ENCODE measurements at places on chromosomes 6 and 20. TPM values are rescaled to one million over a fixed set of nuclear protein-coding genes. Genes with fewer than 3 reads are reported as not detected.

Gene TRIM10
- total RNA-seq, result 4.5 TPM

Gene PGBD1
- 6.9 TPM for total RNA-seq

Gene DNAH8
- not detected for total RNA-seq

Gene NFKBIL1
- 13.9 TPM for total RNA-seq

Gene ADGRF4
- total RNA-seq, result not detected

Gene DACT2
- total RNA-seq, result not detected

Gene MYL9
- total RNA-seq, result 2.7 TPM

GRCh38 chr20:998231-998830, 3.8 kb downstream of the RSPO4 start:
- H3K4me3 ChIP-seq, result no peak overlapping the region
- H3K4me1 ChIP-seq, result no peaks in the 10 kb centered on the region
- H3K36me3 ChIP-seq, result no peaks in the 10 kb centered on the region
- H3K27me3 ChIP-seq, result peaks cover 25% of the 10 kb centered on the region
- DNase-seq, result no peak

GRCh38 chr6:166691199-166691598, 64.1 kb upstream of the RPS6KA2 start:
- peaks cover 95% of the 10 kb centered on the region for H3K27me3 ChIP-seq
- H3K4me1 ChIP-seq, result no peaks in the 10 kb centered on the region
- H3K4me3 ChIP-seq, result no peak overlapping the region
- no peak overlapping the region for H3K27ac ChIP-seq

- no peak overlapping the region for H3K4me3 ChIP-seq
- H3K36me3 ChIP-seq, result peaks cover 25% of the 10 kb centered on the region
- H3K27ac ChIP-seq, result peak overlapping the region; percentile 14
- H3K4me1 ChIP-seq, result peaks cover 31% of the 10 kb centered on the region
- H3K27me3 ChIP-seq, result no peaks in the 10 kb centered on the region
Observed at GRCh38 chr6:117545161-117545595, 57.1 kb downstream of the GOPC start.

DNA sequence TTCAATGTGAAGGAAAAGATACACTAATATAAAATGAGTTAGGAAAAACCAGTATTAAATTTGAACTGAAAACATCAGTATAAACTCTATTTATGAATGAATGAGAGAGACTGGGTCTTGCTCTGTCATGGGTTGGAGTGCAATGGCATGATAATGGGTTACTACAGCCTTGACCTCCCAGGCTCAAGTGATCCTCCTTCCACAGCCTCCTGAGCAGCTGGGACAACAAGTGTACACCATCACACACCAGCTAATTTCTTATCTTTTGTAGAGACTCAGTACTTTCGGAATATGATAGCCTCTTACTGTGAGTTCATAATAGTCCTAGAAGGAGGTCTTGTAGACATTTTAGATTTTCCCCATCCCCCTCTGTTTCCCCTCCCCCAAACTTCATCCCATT, 21.4 kb downstream of the KCTD20 start:
- no peak for DNase-seq
- H3K27me3 ChIP-seq, result no peaks in the 10 kb centered on the region
- no peaks in the 10 kb centered on the region for H3K36me3 ChIP-seq
- no peak overlapping the region for H3K4me3 ChIP-seq
- peaks cover 7% of the 10 kb centered on the region for H3K4me1 ChIP-seq

DNA sequence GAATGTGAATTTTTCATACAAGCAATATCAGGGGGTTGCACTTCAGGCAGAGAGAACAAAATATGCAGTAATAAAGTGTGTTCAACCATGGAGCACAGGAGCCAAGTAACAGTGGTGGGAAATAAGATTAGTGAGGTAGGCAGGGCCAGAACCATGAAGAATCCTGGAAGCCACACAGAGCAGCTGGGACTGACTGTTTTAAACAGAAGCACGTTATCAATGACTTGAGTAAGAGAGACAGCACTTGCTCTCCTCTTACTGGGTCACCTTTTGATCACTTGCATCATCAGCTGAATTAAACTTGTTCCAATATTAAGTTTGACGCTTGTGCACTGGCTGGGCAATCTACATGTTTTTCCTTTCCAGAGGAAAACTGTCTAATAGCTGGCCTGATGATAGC, 238.5 kb downstream of the TBX18 start:
- DNase-seq, result no peak
- H3K27ac ChIP-seq, result no peak overlapping the region
- no peak overlapping the region for H3K4me3 ChIP-seq
- H3K27me3 ChIP-seq, result no peaks in the 10 kb centered on the region

DNA sequence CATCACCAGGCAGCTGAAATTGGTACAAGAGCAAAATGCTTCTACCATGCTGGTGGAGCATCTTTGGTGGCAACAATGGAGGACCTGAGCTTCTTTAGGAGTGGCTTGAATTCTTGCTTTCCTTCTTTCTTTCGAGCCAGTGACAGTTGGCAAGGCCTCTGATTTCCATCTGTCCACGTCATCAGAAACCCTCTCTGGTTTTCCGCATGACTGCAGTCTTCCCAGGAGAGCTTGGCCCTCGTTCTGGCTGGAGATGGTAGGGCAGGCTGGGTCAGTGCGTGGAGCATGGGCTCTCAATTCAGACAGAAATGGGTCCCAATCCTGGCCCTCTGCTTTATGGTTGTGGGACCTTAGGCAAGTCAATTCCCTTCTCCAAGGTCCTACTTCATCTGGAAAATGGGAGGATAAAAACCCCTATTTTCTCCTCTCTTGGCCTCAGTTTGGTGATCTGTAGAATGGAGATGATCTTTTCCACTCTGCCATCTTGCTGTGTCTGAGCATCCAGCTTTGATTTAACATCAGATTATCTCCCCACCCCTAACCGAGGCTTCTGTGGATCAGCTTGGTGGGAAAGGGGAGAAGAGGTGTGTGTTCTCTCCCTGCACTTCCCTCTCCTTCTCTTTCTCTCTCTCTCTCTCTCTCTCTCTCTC, 3.6 kb upstream of the BPIFB1 start:
- peaks cover 90% of the 10 kb centered on the region for H3K4me1 ChIP-seq
- H3K27ac ChIP-seq, result no peak overlapping the region
- H3K4me3 ChIP-seq, result 0 out of 2 replicates have a peak overlapping the region, but pooled peaks have one; percentile 11
- DNase-seq, result no peak
- H3K36me3 ChIP-seq, result no peaks in the 10 kb centered on the region

GRCh38 chr6:13268913-13269518, 59.3 kb downstream of the TBC1D7 start:
- no peaks in the 10 kb centered on the region for H3K36me3 ChIP-seq
- H3K27ac ChIP-seq, result no peak overlapping the region
- H3K4me1 ChIP-seq, result peaks cover 10% of the 10 kb centered on the region
- no peak overlapping the region for H3K4me3 ChIP-seq

GRCh38 chr20:1792274-1792673, 102.9 kb upstream of the SIRPA start:
- no peaks in the 10 kb centered on the region for H3K4me1 ChIP-seq
- no peaks in the 10 kb centered on the region for H3K36me3 ChIP-seq
- no peaks in the 10 kb centered on the region for H3K27me3 ChIP-seq
- no peak overlapping the region for H3K4me3 ChIP-seq
- DNase-seq, result no peak

DNA sequence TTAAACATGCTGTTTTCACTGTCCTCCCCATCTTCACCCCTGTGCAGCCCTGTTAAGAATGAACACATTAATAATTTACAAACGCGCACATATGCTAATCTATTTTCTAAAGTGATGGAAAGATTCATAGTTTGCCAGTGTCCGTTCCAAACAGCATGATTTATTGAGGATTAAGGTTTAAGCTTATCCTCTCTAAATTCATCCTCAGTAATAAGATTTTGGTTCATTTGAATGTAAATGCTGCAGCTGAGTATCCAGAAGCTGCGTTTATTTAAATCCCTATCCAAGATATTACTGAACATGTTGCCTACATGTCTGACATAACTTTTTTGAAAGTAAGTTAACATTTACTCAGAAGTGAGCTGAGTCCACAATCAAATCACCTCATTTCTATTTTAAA, 42.8 kb upstream of the FAM135A start:
- no peak overlapping the region for H3K4me3 ChIP-seq
- DNase-seq, result no peak
- H3K36me3 ChIP-seq, result no peaks in the 10 kb centered on the region
- H3K4me1 ChIP-seq, result no peaks in the 10 kb centered on the region
- no peak overlapping the region for H3K27ac ChIP-seq
- H3K27me3 ChIP-seq, result no peaks in the 10 kb centered on the region

GRCh38 chr6:3644739-3645012, 106.8 kb downstream of the PXDC1 start:
- no peak overlapping the region for H3K4me3 ChIP-seq
- H3K4me1 ChIP-seq, result no peaks in the 10 kb centered on the region
- H3K27ac ChIP-seq, result no peak overlapping the region
- no peaks in the 10 kb centered on the region for H3K36me3 ChIP-seq
- H3K27me3 ChIP-seq, result no peaks in the 10 kb centered on the region
- DNase-seq, result no peak

DNA sequence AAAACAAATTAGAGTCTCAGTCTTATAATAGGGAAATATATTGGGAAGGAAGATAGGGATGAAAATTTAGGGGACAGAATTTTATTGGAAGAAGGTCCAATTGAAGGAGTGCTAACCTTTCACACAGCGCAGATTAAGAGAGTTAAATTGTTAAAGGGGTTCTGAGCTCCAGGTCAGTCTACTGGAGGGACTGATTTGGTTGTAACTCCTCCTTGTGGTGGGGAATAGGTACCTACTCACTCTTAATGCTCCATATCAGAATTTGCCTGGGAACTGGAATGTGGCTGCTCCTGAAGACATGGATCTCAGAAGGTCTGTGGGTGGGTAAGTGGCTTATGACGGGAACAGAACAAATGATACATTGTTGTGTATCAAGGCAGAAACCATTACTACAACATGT, 143.5 kb downstream of the FLRT3 start:
- no peak for DNase-seq
- no peak overlapping the region for H3K27ac ChIP-seq
- no peaks in the 10 kb centered on the region for H3K4me1 ChIP-seq
- no peaks in the 10 kb centered on the region for H3K36me3 ChIP-seq

- H3K27ac ChIP-seq, result no peak overlapping the region
- H3K4me1 ChIP-seq, result no peaks in the 10 kb centered on the region
- DNase-seq, result no peak
- no peak overlapping the region for H3K4me3 ChIP-seq
- no peaks in the 10 kb centered on the region for H3K27me3 ChIP-seq
Observed at GRCh38 chr6:90068703-90069523, 174.6 kb downstream of the GJA10 start.

GRCh38 chr6:152305672-152306071, 331.5 kb downstream of the SYNE1 start:
- peaks cover 30% of the 10 kb centered on the region for H3K4me1 ChIP-seq
- H3K27me3 ChIP-seq, result no peaks in the 10 kb centered on the region
- H3K27ac ChIP-seq, result peak overlapping the region; percentile 24
- peak; percentile 54 for DNase-seq
- H3K36me3 ChIP-seq, result no peaks in the 10 kb centered on the region

GRCh38 chr20:24132246-24132645, 143.7 kb upstream of the GGTLC1 start:
- 0 out of 2 replicates have a peak, but pooled peaks cover 4% of the 10 kb centered on the region for H3K27me3 ChIP-seq
- H3K36me3 ChIP-seq, result no peaks in the 10 kb centered on the region
- no peaks in the 10 kb centered on the region for H3K4me1 ChIP-seq
- DNase-seq, result no peak
- H3K27ac ChIP-seq, result no peak overlapping the region
- H3K4me3 ChIP-seq, result no peak overlapping the region

DNA sequence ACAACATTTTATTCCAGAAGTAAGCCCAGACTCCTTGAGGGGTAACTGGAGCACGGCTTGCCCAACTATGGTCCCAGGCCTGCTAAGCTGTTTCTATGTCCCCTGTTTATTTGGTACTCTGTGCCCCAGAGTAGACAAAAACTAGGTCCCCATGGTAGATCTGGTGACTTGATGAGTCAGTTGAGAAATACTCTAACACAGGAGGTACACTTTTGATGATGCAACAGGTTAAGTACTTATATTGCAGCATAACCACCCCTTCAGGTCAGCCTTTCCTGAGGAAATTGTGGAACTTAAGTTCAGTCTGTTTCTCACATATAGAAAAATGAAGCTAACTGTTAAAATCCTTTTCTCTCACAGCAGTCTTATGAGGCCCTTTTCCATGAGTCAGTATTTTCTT, 19.6 kb downstream of the TTPAL start:
- no peak overlapping the region for H3K4me3 ChIP-seq
- H3K27me3 ChIP-seq, result no peaks in the 10 kb centered on the region
- H3K27ac ChIP-seq, result no peak overlapping the region
- peaks cover 47% of the 10 kb centered on the region for H3K36me3 ChIP-seq
- peak; percentile 37 for DNase-seq
- no peaks in the 10 kb centered on the region for H3K4me1 ChIP-seq

GRCh38 chr6:40894962-40895799, 143.8 kb downstream of the UNC5CL start:
- H3K27me3 ChIP-seq, result peaks cover 12% of the 10 kb centered on the region
- H3K36me3 ChIP-seq, result no peaks in the 10 kb centered on the region
- no peak overlapping the region for H3K27ac ChIP-seq
- peaks cover 89% of the 10 kb centered on the region for H3K4me1 ChIP-seq
- peak; percentile 43 for DNase-seq

GRCh38 chr6:158559895-158560835, at the start of gene TMEM181:
Gene TMEM181, plus strand, starts transcription at chr6:158560091. Its CDS starts 134 bp downstream, at chr6:158560225.
- H3K27ac ChIP-seq, result peak within 1 kb of the TSS; percentile 82
- H3K4me1 ChIP-seq, result peaks cover 87% of the 10 kb centered on the region
- H3K27me3 ChIP-seq, result no peaks in the 10 kb centered on the region
- peaks cover 4% of the 10 kb centered on the region for H3K36me3 ChIP-seq
- H3K4me3 ChIP-seq, result peak within 1 kb of the TSS; percentile 89
- peak; percentile 69 for DNase-seq

GRCh38 chr6:155638200-155638599, 182.6 kb upstream of the NOX3 start:
- no peak overlapping the region for H3K4me3 ChIP-seq
- DNase-seq, result no peak
- no peaks in the 10 kb centered on the region for H3K27me3 ChIP-seq
- peaks cover 6% of the 10 kb centered on the region for H3K4me1 ChIP-seq

GRCh38 chr20:55057779-55058415, 582.5 kb downstream of the DOK5 start:
- H3K4me3 ChIP-seq, result no peak overlapping the region
- no peaks in the 10 kb centered on the region for H3K36me3 ChIP-seq
- no peaks in the 10 kb centered on the region for H3K4me1 ChIP-seq
- H3K27me3 ChIP-seq, result no peaks in the 10 kb centered on the region
- no peak for DNase-seq
- H3K27ac ChIP-seq, result no peak overlapping the region

- H3K4me1 ChIP-seq, result peaks cover 33% of the 10 kb centered on the region
- no peak for DNase-seq
- H3K27me3 ChIP-seq, result no peaks in the 10 kb centered on the region
- H3K4me3 ChIP-seq, result no peak overlapping the region
- no peak overlapping the region for H3K27ac ChIP-seq
- H3K36me3 ChIP-seq, result no peaks in the 10 kb centered on the region
Observed at GRCh38 chr6:110810896-110811586, 4.2 kb downstream of the CDK19 start.

DNA sequence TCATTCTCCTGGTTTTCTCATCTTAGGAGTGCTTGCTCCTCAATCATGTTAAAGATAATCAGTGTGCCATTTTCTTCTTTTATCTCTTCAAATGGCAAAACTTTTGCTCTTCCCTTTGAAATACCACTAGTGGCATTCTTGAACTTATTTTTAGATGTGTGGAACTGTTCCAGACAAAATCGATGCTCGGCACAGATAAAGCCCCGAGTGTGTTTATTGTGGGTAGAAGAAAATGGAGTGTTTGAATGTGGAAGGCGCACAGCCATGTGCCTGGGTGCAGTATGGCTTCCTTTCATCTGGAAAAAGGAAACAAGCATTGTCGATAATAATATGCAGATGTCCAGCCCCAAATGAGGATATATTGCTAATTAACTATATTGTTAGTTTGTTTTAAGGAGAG, 42.4 kb downstream of the ISM1 start:
- H3K27ac ChIP-seq, result no peak overlapping the region
- no peak for DNase-seq
- no peak overlapping the region for H3K4me3 ChIP-seq
- H3K4me1 ChIP-seq, result peaks cover 32% of the 10 kb centered on the region
- no peaks in the 10 kb centered on the region for H3K36me3 ChIP-seq

Data from HepG2 (cell line).